CD8-positive, alpha-beta memory T cell (primary cell): ENCODE measurements at places on chromosomes 11 and 22. TPM values are rescaled to one million over a fixed set of nuclear protein-coding genes. Genes with fewer than 3 reads are reported as not detected.
A peak's percentile ranks its signal among the peaks of the same experiment; 100 is the strongest.

DNA sequence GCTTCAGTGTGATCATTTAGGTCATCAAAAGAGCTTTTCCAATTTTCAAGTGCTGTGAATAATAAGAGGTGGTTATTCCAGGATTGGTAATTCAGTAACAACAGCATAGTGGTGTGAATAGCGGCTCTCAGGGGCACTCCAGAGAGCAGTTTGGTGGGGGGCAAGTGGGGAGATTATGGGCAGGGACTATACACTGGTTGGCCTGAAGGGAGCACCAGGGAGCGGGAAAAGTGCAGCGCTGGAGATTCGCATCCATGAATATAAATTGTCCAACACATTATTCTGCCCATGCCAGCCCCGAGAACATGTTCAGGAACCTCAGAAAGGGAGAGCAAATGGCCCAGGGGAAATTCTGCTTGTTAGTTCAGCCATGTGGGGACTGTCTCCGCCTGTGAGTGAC is 37.9 kb downstream of the OR6Q1 start:
- no peaks in the 10 kb centered on the region for H3K36me3 ChIP-seq
- no peaks in the 10 kb centered on the region for H3K4me1 ChIP-seq
- no peak overlapping the region for H3K4me3 ChIP-seq
- H3K27ac ChIP-seq: no peak overlapping the region
- DNase-seq: no peak

- DNase-seq: no peak
- H3K27ac ChIP-seq: no peak overlapping the region
- no peaks in the 10 kb centered on the region for H3K27me3 ChIP-seq
- no peaks in the 10 kb centered on the region for H3K36me3 ChIP-seq
Measured at GRCh38 chr22:48477031-48477721, 1350.5 kb downstream of the BRD1 start.

- DNase-seq: no peak
- no peaks in the 10 kb centered on the region for H3K27me3 ChIP-seq
- H3K27ac ChIP-seq: no peak overlapping the region
- no peak overlapping the region for H3K4me3 ChIP-seq
- no peaks in the 10 kb centered on the region for H3K4me1 ChIP-seq
- H3K36me3 ChIP-seq: no peaks in the 10 kb centered on the region
Measured at GRCh38 chr11:37963440-37963839, 1365.4 kb upstream of the RAG2 start.

- no peaks in the 10 kb centered on the region for H3K4me1 ChIP-seq
- H3K4me3 ChIP-seq: no peak overlapping the region
- no peak overlapping the region for H3K27ac ChIP-seq
Measured at GRCh38 chr11:34510673-34511072, 2.9 kb downstream of the ELF5 start.

DNA sequence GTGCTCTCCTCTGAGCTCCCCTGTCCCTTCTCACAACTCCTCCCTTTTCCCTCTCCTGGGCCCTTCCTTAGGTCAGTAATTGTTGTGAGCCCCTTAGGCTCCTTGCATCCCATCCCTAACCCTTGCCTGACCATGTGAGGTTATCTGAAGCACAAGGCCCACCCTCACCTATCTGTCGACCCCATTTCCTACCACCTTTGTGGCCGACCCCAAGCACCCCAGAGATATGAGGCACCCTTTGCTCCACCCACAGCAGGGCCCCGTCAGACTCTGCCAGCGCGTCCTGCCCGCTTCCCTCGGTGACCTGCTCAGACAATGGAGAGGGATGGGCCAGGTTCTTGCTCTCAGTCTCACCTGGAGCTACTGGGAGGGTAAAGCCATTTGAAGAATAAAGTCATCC is 1.3 kb downstream of the GNG3 start:
- peak overlapping the region; percentile 91 for H3K4me3 ChIP-seq
- peaks cover 48% of the 10 kb centered on the region for H3K4me1 ChIP-seq
- H3K36me3 ChIP-seq: peaks cover 17% of the 10 kb centered on the region
- peak overlapping the region; percentile 88 for H3K27ac ChIP-seq
- peak; percentile 25 for DNase-seq

DNA sequence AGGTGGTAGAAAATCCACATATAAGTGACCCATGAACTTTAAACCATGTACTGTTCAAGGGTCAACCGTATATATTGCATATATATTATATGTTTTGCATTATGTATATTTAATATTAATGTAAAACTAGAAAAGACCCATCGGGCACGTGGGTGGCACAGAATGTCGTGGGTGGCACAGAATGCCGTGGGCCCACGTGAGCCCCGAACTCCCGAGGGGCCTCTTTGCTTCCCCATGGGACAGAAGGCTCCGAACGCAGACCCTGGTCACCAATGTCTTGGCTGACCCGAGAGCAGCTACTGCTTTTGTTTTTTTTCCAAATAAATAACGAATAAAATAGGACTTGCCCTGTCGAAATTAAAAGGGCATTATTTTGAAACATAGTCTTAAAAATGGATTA is 415.4 kb downstream of the BRD1 start:
- H3K27me3 ChIP-seq: no peaks in the 10 kb centered on the region
- no peak for DNase-seq
- no peaks in the 10 kb centered on the region for H3K4me1 ChIP-seq

DNA sequence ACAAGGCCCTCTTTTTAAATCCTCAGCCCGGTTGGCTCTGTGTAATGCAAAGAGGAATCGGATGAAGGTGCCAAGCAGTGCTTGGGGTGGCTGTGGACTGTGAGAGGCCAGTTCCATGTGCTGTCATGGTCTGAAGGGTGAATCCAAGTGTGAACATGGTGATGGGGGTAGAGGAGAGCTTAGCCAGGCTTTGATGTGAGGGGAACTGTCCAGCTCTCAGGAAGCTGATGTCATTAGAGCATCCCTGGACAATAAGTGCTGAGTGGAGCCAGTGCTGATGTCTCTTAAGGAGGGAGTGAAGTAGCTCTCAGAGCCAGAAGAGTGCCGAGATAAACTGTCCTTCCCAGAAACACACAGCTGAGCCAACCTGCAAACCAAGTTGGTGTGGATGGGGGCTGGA is 53.6 kb downstream of the NAV2 start:
- no peak overlapping the region for H3K4me3 ChIP-seq
- no peak overlapping the region for H3K27ac ChIP-seq
- H3K27me3 ChIP-seq: no peaks in the 10 kb centered on the region

The OR2D2 gene
- polyA plus RNA-seq: not detected

DNA sequence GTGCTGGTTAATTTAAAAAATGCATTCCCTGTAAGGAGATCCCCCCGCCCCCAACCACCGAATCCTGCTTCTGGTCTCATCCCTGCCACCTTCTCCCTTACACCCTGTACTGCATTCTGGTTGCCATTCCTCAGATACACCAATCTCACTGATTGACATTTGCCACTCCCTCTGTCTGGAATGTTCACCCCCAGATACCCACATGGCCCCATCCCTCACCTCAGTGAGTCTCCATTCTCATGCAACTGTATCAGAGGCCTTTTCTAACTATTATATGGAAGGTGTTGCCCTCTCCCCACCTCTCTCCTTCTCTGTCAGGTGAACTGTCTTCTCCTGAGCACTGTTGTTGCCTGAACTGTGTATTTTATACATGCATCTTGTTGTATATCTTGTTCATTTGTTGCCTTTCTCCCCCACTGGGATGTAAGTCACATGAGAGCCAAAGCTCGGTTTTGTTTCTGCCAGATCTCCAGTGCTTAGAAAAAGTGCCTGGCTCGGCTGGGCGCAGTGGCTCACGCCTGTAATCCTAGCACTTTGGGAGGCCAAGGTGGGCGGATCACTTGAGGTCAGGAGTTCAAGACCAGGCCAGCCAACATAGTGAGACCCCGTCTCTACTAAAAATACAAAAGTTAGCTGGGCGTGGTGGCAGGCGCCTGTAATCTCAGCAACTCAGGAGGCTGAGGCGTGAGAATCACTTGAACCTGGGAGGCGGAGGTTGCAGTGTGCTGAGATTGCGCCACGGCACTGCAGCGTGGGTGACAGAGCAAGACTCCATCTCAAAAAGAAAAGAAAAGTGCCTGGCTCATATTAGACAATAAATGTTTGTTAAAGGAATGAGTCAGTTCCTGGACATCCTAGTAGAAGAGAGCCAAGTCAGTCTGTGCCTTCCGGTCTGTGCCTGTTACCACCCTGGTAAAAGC is 61.0 kb downstream of the TNRC6B start:
- H3K27ac ChIP-seq: no peak overlapping the region
- H3K36me3 ChIP-seq: no peaks in the 10 kb centered on the region
- no peaks in the 10 kb centered on the region for H3K27me3 ChIP-seq

GRCh38 chr11:76632492-76632891 is 38.1 kb downstream of the LRRC32 start:
- no peaks in the 10 kb centered on the region for H3K4me1 ChIP-seq
- H3K27me3 ChIP-seq: no peaks in the 10 kb centered on the region
- no peak overlapping the region for H3K27ac ChIP-seq

GRCh38 chr11:61966734-61967115 is 709 bp downstream of the FTH1 start:
- no peak for DNase-seq
- H3K27me3 ChIP-seq: no peaks in the 10 kb centered on the region
- peak overlapping the region; percentile 94 for H3K27ac ChIP-seq

DNA sequence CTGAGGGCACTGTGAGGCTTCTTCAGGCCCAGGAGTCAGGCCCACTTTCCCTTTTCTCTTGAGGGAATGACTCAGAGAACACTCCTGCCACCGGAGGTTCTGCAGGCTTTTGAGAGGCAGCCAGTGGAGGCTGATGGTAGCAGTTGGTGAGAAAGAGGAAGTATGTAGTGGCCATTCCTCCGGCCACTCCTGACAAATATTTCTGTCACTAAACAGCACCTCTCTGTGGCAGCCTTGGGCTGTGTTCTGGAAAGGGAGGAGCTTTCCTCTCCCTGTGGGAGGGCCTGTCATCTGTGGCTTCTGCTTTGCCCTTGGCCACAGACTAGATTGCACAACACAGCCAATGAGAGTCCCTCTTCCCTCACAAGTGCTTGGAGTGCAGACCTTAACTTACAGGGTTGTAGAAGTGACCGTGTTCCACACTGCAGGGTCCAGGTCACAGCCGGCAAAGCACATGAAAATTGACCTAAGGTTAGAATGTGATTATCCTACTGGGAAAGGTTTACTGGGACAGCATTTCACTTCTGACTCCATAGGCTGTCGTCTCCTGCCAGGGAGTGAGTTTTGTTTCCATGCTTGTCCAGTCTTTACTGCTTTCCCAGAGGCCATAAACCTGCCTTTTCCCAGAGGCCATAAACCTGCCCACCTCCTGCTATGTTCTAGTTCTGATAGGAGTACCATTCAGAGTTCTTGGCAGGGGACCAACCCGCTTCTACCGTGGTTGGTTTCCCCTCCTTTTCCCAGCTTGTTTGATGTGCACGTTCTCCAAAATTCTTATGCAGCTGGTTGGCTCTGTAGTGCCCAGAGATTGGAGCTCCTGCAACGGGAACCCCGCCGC is 33.3 kb downstream of the MARK2 start:
- peak overlapping the region; percentile 34 for H3K4me3 ChIP-seq
- H3K27ac ChIP-seq: peak overlapping the region; percentile 12
- H3K4me1 ChIP-seq: peaks cover 76% of the 10 kb centered on the region
- H3K36me3 ChIP-seq: no peaks in the 10 kb centered on the region
- DNase-seq: no peak

The FAM227A gene
- polyA plus RNA-seq: 0.08 TPM

DNA sequence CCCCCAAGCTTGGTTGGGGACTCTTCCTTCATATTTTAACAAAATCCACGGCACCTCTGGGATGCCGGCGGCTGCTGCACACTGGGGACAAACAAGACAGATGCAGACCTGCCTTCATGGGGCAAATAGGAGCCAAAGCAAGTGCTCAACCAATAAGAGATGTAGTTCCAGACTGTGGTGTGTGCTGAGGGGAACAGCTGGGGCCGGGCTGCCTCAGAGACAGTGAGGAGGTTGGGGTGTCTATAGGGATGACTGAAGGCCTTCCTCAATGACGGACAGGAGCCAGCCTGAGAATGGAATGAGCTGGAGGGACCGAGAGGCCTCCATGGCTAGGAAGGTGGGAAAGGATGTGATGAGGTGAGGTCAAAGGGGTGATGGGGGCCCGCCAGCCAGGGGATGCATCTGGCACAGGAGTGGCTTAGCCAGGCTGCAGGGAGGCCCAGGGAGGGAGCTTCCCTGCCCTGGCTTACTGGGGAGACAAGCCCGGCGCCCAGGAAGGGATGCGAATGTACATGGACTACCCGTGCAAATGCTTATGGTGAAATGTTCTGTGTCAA is 10.3 kb upstream of the CTSD start:
- no peaks in the 10 kb centered on the region for H3K27me3 ChIP-seq
- no peaks in the 10 kb centered on the region for H3K36me3 ChIP-seq
- peak; percentile 33 for DNase-seq
- no peak overlapping the region for H3K4me3 ChIP-seq

GRCh38 chr11:8503910-8504364 is 90.1 kb downstream of the STK33 start:
- no peak overlapping the region for H3K4me3 ChIP-seq
- no peaks in the 10 kb centered on the region for H3K27me3 ChIP-seq
- H3K36me3 ChIP-seq: no peaks in the 10 kb centered on the region
- DNase-seq: no peak
- no peaks in the 10 kb centered on the region for H3K4me1 ChIP-seq

DNA sequence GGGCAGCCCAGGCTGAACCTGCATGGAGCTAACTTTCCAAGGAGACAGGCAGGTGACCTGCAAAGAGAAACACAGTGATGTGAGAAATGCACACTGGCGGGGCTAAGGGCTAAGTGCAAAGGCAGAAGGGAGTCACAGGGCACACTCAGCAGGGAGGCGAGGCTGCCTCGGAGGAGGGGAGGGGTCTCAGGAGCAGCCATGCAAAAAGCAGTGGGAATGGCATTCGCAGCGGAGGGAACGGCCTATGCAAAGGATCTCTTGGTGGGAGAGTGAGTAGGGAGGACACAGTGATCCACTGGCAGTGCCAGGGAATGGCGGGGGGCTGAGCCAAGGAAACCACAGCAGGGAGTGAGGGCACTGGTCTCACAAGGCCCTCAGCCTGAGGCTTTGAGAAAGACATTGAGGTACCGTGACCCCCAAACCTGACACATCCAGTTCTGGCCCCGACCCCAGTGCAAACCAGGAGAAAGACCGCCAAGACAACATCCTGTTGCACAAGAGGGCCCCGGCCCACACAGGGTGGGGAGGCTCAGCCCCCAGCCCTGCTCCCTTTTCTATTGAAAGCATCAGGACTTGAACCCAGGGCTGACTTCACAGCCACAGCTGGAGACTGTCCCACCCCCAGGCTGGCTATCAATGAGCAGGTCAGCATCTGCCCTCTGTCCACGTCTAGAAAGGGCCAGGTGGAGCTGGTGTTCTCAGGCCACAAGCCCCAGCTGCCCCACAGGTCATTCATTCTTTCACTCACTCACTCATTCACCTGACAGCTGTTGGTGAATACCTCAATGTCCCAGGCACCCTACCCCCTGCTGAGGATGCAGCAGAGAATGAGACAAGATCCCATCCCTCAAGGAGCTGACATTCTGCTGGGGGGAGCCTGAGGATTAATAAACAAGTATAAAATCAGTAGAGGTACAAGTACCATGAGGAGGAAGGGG is 50.7 kb downstream of the IGLL1 start:
- no peak overlapping the region for H3K27ac ChIP-seq
- DNase-seq: peak; percentile 35
- H3K27me3 ChIP-seq: no peaks in the 10 kb centered on the region
- H3K4me3 ChIP-seq: no peak overlapping the region
